ENCODE measurements at places on chromosomes 3 and 15. TPM values are rescaled to one million over a fixed set of nuclear protein-coding genes. Genes with fewer than 3 reads are reported as not detected.
A peak's percentile ranks its signal among the peaks of the same experiment; 100 is the strongest.

GOLGA6L4 gene
- 6.4 TPM for total RNA-seq

EXD1 gene
- total RNA-seq: not detected

PLCH1 gene
- not detected for total RNA-seq

ATP2B2 gene
- total RNA-seq: 0.42 TPM

FAM227B gene
- total RNA-seq: 3.9 TPM

DNA sequence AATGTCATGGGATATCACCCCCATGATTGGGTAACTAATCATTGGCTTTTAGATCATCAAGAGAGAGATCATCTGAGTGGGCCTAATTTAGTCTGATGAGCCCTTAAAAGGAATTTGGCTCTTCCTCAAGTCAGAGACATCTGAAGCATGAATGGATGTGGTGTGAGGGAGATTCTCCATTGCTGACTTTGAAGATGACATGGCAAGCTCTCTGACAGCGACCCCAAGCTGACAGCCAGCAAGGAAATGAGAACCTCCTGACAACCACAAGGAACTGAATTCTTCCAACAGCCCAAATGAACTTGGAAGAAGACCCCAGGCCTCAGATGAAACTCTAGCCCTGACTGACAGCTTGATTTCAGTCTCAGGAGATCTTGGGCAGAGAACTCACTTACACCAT, 108.4 kb upstream of the SPATA12 start:
- DNase-seq: no peak

GRCh38 chr3:103963599-103963998, 1403.1 kb upstream of the ALCAM start:
- DNase-seq: no peak

DNA sequence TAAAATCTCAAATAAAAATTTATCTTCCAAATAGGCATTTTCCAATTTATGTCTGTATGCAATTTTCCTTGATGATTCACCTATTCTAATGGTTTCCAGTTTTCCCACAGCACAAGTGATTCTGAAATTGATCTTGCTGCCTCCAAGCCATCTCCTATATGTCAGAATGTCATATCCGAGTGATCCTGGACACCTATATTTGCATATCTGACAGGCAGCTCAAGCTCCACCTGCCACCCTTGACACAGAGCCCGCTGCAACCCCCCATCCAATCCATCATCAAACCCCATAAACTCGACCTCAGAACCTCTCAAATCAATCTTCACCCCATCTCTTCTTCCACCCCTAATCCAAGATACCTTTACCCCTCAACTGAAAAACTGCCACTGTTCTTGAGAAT, 579.5 kb downstream of the EPHB1 start:
- DNase-seq: no peak

DNA sequence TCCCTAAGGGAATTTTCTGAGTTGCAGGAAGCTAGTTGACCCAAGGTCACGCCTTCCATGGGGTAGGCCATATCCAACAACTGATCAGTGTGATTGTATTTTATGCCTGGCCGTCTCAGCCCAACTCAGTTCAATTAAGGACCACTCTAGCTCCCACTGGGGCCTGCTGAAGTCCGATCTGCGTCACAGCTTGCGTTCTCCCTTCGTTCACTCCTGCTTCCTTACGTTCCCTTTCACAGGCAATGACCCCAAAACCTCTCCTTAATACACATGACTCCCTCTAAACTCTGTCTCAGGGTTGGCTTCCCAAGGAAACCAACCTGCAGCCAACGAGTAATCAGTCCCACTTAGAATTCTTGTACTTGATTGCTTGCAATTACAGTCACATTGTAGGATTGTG, 428.0 kb downstream of the RBMS3 start:
- no peak for DNase-seq

DNA sequence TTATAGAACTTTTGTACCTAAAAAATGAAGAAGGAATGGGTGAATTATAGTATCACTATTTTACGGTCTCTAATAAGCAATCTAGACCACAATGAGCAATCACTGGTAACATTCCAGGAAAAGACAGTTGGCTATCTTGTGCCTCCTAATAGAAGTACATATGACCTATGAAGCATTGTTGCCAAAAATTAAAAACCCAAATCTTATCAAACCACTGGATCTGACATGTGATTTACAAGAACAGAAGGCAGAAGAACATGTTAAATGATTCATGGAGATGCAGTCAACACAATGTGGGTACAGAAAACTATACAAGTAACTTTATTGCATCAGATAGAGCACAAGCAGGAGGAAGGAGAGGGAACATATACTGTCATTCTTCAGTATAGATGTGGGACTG, 14.5 kb upstream of the HYKK start:
- DNase-seq: no peak

GRCh38 chr3:46898321-46899150, 21.0 kb downstream of the PTH1R start:
- DNase-seq: peak; percentile 80

- DNase-seq: no peak
These were observed 53.9 kb upstream of the TP63 start for GRCh38 chr3:189577050-189577951.

- no peak for DNase-seq
These were observed 84.1 kb downstream of the TP63 start for GRCh38 chr3:189714991-189715961.

All from posterior vena cava (tissue), 2 donors.